T-helper 17 cell (primary cell): ENCODE measurements at places on chromosomes 2 and 18.

DNA sequence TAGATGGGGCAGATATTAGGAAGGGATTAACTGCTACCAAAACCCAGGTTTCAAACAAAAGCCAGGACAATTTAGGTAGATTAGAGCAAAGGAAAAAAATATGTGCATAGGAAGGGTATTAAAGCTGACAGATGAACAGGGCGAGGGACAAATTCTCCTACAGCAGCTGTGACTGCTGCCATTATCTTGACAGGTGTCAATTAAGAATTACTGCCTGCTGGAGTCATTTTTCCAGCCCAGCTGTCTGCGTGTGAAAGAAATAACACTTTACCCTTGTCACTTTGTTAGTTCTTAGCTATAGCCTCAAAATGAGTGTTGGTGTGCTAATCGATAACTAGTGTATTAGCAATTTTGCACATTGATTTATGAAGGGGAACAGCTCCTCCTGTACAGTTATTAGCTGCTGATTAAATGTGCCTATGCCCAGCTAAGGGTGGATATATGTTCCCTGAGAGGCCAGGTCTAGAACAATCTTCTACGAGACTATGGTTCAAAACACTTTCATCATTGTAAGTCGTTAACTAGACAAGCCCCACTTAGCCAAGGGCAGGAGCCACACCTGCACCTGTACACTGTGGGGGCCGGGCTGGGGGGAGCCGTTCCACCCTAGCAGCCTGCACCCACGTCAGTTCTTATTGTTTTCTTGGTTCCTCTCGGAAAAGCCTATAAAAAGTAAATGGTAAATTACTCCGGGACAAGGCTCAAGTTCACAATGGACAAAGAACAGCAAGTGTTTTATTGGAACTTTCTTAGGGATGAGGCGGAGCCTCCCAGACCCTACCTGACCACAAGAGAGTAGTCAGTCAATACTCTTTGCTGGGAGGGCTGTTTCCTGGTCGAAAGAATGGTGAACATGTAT lies 7.7 kb downstream of the TSHZ1 start:
- no peaks in the 10 kb centered on the region for H3K27me3 ChIP-seq
- no peak for DNase-seq
- peaks cover 43% of the 10 kb centered on the region for H3K4me1 ChIP-seq
- no peak overlapping the region for H3K4me3 ChIP-seq

- no peaks in the 10 kb centered on the region for H3K36me3 ChIP-seq
- H3K4me1 ChIP-seq: no peaks in the 10 kb centered on the region
- H3K27ac ChIP-seq: no peak overlapping the region
- peaks cover 35% of the 10 kb centered on the region for H3K27me3 ChIP-seq
Measured at GRCh38 chr2:32960647-32961403, 14.1 kb downstream of the LTBP1 start.

- peak overlapping the region; percentile 81 for H3K27ac ChIP-seq
- peaks cover 38% of the 10 kb centered on the region for H3K4me1 ChIP-seq
- peaks cover 6% of the 10 kb centered on the region for H3K36me3 ChIP-seq
- no peak for DNase-seq
Measured at GRCh38 chr2:190315273-190315672, 4.4 kb downstream of the HIBCH start.

DNA sequence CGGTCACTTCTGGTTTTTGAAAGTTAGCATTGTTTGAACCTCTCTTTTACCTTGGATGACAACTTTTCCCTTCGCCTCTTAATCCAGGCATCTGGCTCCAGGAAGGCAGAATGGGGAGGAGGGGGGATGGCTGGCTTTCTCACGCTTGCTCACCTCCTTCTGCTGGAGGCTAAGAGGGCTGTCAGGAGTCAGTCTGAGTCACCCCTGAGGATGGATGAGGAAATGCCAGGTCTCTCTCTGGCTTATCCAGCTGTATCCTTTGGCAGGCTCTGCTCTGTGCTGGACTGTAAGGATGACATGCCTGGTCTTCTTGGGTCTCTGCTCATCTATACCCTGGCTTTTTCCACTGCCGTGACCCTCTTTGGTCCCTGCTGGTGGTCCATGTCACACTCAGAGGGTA lies 142.9 kb upstream of the GYPC start:
- no peak overlapping the region for H3K27ac ChIP-seq
- peaks cover 14% of the 10 kb centered on the region for H3K27me3 ChIP-seq
- no peaks in the 10 kb centered on the region for H3K4me1 ChIP-seq
- H3K4me3 ChIP-seq: no peak overlapping the region

GRCh38 chr2:178177066-178177679 lies 17.1 kb upstream of the OSBPL6 start:
- no peak overlapping the region for H3K27ac ChIP-seq
- peaks cover 18% of the 10 kb centered on the region for H3K27me3 ChIP-seq
- no peaks in the 10 kb centered on the region for H3K4me1 ChIP-seq

GRCh38 chr2:54755641-54756326 lies 32.3 kb downstream of the EML6 start:
- peaks cover 6% of the 10 kb centered on the region for H3K4me1 ChIP-seq
- H3K4me3 ChIP-seq: no peak overlapping the region
- H3K36me3 ChIP-seq: no peaks in the 10 kb centered on the region
- peaks cover 5% of the 10 kb centered on the region for H3K27me3 ChIP-seq

GRCh38 chr2:176187899-176188773 lies at the start of gene HOXD1:
TSS of gene HOXD1 (plus strand) at chr2:176188668. CDS start at chr2:176188802, 134 bp downstream.
- DNase-seq: no peak
- H3K4me1 ChIP-seq: peaks cover 21% of the 10 kb centered on the region
- H3K27ac ChIP-seq: no peak within 1 kb of the TSS
- H3K36me3 ChIP-seq: peaks cover 4% of the 10 kb centered on the region
- H3K4me3 ChIP-seq: peak within 1 kb of the TSS; percentile 88
- H3K27me3 ChIP-seq: peaks cover 79% of the 10 kb centered on the region

GRCh38 chr2:234670052-234670451 lies 173.2 kb upstream of the ARL4C start:
- no peak overlapping the region for H3K27ac ChIP-seq
- no peaks in the 10 kb centered on the region for H3K36me3 ChIP-seq
- H3K4me3 ChIP-seq: no peak overlapping the region
- DNase-seq: no peak
- H3K27me3 ChIP-seq: peaks cover 55% of the 10 kb centered on the region
